MG63 (cell line): ENCODE measurements at places on chromosomes 16 and 17.

- DNase-seq = no peak
Measured at GRCh38 chr16:66346221-66346620, 20.3 kb upstream of the CDH5 start.

GRCh38 chr17:77294761-77295160 is 154.0 kb downstream of the SEC14L1 start:
- DNase-seq = no peak

DNA sequence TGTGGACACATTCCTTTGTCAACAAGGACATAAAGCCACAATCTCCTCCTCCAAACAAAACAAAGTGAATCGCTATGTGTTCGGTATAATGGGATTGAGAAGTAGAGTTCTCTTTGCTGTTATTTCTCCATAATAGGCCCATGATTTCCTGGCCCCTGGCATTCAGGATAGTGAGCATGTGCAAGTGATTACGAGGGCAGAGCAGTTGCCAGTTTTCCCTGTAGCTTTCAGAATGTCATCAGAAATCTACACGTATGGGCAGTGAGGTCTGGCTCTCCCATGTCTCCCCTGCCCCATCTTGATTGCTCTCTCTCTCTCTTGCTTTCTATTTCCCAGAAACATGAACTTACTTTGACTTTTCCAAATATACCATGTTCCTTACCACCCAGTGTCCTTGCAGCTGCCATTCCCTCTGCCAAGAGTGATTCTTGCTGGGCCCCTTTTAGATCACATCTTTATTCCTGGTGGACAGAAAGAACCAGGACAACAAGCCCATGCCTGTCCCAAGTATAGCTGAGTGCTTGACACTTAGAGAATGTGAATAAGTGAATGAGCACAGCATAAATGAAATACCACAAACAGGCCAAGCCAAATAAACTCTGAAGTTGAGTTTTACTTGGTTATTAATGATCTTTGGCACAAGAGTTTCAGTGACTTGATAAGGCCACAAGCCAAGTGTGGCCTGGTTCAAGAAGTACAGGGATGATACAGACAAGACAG is 273.1 kb downstream of the CDH13 start:
- no peak for DNase-seq

DNA sequence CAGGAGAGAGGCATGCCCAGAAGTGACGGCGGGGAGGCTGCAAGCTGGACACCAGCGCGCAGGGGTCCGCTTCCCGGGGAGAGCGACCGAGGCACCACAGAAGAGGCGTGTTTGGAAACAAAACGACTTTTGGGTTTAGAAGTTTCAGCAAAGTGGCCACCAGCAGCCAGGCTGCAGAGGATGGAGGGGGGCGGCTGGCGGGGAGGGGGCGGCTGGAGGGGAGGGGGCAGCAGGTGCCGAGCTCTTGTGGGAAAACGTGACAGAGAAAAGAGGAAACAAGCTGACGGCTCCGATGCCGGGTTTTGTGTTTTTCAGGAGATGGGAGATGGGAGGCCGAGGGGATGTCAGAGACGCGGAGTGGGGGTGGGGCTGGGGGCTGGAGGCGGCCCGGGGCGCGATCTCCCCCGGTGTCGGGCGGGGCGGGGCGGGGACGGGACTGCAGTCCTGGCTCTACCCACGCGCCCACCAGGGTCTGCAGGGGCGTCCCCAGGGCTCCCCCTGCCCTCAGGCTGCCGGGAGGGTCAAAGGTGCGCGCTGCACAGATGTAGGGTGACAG is 32.1 kb upstream of the RPH3AL start:
- no peak for DNase-seq

GRCh38 chr17:10657879-10658278 is 770 bp upstream of the MYH3 start:
- DNase-seq = no peak

DNA sequence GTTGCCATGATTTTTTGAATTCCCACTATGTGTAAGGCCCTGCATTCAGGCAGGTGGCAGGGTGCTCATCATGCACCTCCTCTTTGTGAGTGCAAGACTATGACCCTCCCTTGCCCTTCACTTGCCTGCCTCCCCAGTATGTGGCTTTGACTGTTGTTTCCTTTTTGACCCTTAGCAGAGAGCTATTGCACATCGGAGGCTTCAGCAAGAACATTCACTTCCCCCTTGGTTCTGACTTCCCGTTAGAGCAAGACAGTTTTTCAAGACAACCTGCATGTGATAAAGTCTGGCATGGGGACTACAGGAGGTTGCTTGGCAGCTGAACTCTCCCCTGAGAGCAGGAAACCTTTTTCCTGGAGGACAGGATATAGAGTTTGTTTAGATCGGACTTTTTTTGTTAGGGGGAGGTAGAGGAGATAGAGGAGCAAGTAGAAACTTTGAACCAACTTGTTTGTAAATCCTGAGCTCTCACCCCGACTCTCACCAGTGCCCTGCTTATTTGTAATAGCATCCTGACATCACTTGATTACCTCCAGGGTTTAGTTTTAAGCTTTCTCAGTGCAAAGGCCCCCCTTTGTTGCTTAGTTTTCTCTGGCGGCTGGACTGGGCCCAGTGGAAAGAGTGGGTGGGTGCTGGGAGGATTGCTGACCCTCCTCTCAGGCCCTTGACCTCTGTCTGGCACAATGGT is 34.3 kb downstream of the LIMD2 start:
- no peak for DNase-seq
